ENCODE measurements at places on chromosomes 2 and 18. TPM values are rescaled to one million over a fixed set of nuclear protein-coding genes. Genes with fewer than 3 reads are reported as not detected.

- no peak overlapping the region for H3K27ac ChIP-seq
- no peaks in the 10 kb centered on the region for H3K27me3 ChIP-seq
- H3K4me1 ChIP-seq = no peaks in the 10 kb centered on the region
- H3K4me3 ChIP-seq = no peak overlapping the region
- H3K36me3 ChIP-seq = no peaks in the 10 kb centered on the region
Measured at GRCh38 chr2:149860276-149860921, 272.8 kb upstream of the MMADHC start.

CROCC2 gene
- not detected for total RNA-seq

- H3K27ac ChIP-seq = no peak overlapping the region
- no peaks in the 10 kb centered on the region for H3K27me3 ChIP-seq
- no peaks in the 10 kb centered on the region for H3K36me3 ChIP-seq
- no peak for DNase-seq
- no peak overlapping the region for H3K4me3 ChIP-seq
- peaks cover 10% of the 10 kb centered on the region for H3K4me1 ChIP-seq
Measured at GRCh38 chr2:152389483-152389882, 54.5 kb downstream of the FMNL2 start.

DNA sequence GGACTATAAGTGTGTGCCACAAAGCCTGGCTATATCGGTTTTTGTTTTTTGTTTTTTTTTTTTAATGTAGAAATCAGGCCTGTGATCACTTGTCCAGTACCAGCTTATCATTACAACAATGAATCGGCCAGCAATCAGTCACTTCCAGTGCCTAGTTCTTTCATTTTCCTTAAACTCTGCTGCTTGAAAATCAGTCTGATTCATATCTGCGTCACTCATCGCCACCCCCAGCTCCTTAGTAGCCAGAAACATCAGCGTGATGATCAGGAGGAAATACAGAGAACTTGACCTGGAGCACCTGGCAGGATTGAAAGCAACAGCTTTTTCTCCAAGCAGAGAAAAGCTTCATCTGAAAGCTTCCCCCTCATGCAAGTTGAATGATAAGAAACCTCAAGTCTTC, 75.4 kb downstream of the SPTBN1 start:
- H3K4me1 ChIP-seq = no peaks in the 10 kb centered on the region
- no peaks in the 10 kb centered on the region for H3K27me3 ChIP-seq
- no peaks in the 10 kb centered on the region for H3K36me3 ChIP-seq
- DNase-seq = no peak
- no peak overlapping the region for H3K4me3 ChIP-seq
- no peak overlapping the region for H3K27ac ChIP-seq

SIX3 gene
- 0.21 TPM for total RNA-seq

DNA sequence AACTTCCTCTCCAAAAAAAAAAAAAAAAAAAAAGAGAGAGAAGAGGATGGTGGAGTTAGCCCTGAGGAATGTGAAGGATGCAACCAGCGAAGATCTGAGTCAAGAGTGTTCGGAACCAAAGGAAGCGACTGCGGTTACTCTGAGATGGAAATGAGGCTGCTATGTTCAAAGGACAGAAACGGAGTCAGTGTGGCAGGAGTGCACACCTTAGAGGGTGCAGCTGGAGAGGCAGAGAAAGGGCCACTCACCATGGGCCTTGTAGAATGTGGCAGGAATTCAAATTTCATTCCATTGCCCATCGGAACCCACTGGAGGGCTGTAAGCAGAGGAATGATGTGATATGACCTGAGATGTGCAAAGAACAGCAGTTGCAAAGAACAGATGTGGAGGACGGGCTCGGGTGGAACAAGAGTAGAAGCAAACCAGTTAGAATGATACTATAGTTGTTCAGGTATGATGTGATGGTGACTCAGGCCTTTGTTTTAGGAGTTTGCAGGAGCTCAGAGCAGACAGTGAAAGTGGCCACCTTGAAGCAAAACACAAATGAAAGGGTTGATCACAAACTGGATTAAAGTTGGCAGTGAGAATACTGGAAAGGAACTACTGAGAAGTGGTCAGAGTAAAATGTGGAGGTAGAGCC, 22.6 kb downstream of the ITGA6 start:
- H3K27ac ChIP-seq = no peak overlapping the region
- no peak for DNase-seq
- peaks cover 14% of the 10 kb centered on the region for H3K4me1 ChIP-seq
- no peaks in the 10 kb centered on the region for H3K36me3 ChIP-seq

SEPTIN10 gene
- total RNA-seq = 93.6 TPM

GRCh38 chr2:104043864-104044263, 810.1 kb upstream of the POU3F3 start:
- no peak overlapping the region for H3K27ac ChIP-seq
- H3K4me3 ChIP-seq = no peak overlapping the region
- no peaks in the 10 kb centered on the region for H3K36me3 ChIP-seq
- H3K27me3 ChIP-seq = no peaks in the 10 kb centered on the region
- H3K4me1 ChIP-seq = peaks cover 3% of the 10 kb centered on the region

DNA sequence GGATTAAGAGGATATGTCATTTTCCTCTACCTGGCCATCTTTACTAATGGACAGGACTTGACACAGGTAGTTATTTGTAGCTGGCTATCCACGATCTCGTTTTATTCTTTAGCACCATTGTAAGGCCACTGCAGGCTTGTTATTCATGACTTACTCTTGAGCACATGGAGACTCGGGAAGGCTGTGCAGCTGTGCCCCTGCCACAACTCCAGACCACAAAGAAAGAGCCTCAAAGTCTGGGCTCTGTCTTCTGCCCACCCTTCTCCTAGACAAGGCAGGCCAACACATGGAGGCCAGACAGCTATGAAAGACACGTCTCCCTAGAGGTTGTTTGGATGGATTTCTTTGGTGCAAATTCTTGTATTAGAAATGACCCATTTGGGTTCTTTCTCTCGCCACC, 133.8 kb downstream of the NAPG start:
- no peaks in the 10 kb centered on the region for H3K36me3 ChIP-seq
- peaks cover 6% of the 10 kb centered on the region for H3K4me1 ChIP-seq
- H3K27me3 ChIP-seq = no peaks in the 10 kb centered on the region

LONRF2 gene
- total RNA-seq = 0.42 TPM

IL36RN gene
- total RNA-seq = not detected

DNA sequence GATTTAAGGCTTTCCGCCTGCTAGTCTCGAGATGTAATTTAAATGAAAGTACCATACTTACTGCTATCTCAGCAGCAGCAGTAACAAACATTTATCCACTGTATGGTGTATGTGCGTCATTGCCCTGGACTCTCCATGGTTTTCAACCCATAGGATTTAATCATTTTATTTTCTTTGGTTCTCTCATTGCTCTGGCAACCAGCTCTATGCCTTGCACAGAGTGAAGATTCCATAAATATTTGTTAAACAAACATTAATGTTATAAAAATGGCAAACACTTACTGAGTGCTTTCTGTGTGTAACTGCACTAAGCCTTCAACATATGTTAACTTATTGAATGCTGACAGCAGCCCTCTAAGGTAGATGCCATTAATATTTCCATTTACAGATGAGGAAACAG, 1.3 kb upstream of the LMAN1 start:
- H3K27ac ChIP-seq = no peak overlapping the region
- H3K36me3 ChIP-seq = no peaks in the 10 kb centered on the region
- peaks cover 2% of the 10 kb centered on the region for H3K27me3 ChIP-seq
- no peak overlapping the region for H3K4me3 ChIP-seq
- H3K4me1 ChIP-seq = no peaks in the 10 kb centered on the region

ANKRD30B gene
- not detected for total RNA-seq

GRCh38 chr2:101897301-101897700, 94.5 kb upstream of the IL1R2 start:
- no peak for DNase-seq
- H3K4me1 ChIP-seq = peaks cover 3% of the 10 kb centered on the region
- H3K27ac ChIP-seq = no peak overlapping the region
- H3K4me3 ChIP-seq = no peak overlapping the region

GRCh38 chr2:216714376-216714775, 19.0 kb upstream of the IGFBP5 start:
- no peak overlapping the region for H3K4me3 ChIP-seq
- peaks cover 2% of the 10 kb centered on the region for H3K4me1 ChIP-seq
- H3K36me3 ChIP-seq = no peaks in the 10 kb centered on the region

NT5C1B gene
- total RNA-seq = not detected

DNA sequence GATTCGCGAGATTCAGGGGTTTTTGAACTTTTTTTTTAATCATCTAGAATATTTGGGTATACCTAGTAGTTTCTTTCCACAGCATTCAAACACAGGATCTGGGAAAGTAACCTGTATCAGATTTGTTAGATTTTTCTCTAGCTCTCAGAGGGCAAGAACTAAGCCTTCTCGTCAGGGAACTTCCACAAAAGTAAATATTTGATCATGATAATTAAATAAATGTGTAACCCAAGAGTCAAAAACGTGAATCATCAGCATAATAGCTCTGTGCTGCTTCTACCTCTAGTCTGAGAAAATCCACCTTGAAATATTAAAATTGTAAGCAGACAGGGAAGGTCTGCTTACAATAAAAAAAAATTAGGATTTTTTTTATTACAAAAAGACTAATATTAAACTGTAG, 225.7 kb upstream of the SPOPL start:
- peaks cover 6% of the 10 kb centered on the region for H3K4me1 ChIP-seq
- no peaks in the 10 kb centered on the region for H3K36me3 ChIP-seq
- H3K27me3 ChIP-seq = no peaks in the 10 kb centered on the region

DNA sequence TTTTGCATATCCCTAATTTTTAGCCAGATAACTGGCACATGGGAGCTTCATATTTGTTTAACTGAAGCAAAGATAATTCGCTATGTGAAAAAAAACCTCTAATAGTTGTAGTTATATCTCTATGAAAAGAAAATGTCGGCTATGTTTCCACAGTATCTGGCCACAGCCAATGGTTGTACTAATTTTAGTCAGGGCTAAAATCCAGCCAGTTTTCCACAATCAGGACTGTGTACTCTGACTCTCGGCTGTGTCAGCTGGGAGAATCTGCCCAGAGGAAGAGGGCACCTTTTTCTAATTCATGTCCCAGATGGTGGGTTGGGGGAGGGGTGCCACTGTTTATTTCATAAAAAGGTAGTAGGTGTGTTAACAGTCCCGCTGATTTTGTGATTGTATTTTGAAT, 38.8 kb downstream of the STRADB start:
- H3K27me3 ChIP-seq = no peaks in the 10 kb centered on the region
- no peak overlapping the region for H3K27ac ChIP-seq
- no peaks in the 10 kb centered on the region for H3K36me3 ChIP-seq

CD8B2 gene
- total RNA-seq = not detected

CPLX4 gene
- total RNA-seq = not detected

ENOSF1 gene
- total RNA-seq = 26.4 TPM

GRCh38 chr2:64470071-64470470, 16.1 kb downstream of the LGALSL start:
- DNase-seq = no peak
- H3K4me1 ChIP-seq = peaks cover 3% of the 10 kb centered on the region
- H3K27ac ChIP-seq = no peak overlapping the region
- no peak overlapping the region for H3K4me3 ChIP-seq
- H3K36me3 ChIP-seq = no peaks in the 10 kb centered on the region

- H3K27ac ChIP-seq = no peak overlapping the region
- H3K36me3 ChIP-seq = no peaks in the 10 kb centered on the region
Measured at GRCh38 chr2:1605102-1606045, 138.9 kb downstream of the PXDN start.

DNA sequence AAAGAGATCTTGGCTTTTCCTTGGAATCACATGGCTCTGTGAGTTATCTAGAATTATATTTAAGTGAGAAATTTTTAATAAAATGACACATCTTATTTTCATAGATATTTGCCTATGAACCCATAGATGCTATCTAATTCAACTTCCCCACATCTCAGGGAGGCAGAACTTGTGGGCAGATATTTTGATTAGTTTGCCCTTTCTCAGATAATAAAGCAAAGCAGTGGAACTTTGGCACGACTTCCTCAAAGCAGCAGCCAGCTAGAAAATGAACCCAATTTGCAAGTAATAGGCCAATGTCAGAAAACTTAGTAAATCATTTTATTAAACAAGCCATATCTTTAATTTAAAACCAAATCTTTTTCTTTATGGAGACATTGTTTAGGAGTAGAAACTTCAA, 32.7 kb downstream of the RAB27B start:
- DNase-seq = no peak
- no peak overlapping the region for H3K4me3 ChIP-seq
- H3K36me3 ChIP-seq = no peaks in the 10 kb centered on the region
- no peaks in the 10 kb centered on the region for H3K27me3 ChIP-seq

INPP5D gene
- 7.1 TPM for total RNA-seq

DNA sequence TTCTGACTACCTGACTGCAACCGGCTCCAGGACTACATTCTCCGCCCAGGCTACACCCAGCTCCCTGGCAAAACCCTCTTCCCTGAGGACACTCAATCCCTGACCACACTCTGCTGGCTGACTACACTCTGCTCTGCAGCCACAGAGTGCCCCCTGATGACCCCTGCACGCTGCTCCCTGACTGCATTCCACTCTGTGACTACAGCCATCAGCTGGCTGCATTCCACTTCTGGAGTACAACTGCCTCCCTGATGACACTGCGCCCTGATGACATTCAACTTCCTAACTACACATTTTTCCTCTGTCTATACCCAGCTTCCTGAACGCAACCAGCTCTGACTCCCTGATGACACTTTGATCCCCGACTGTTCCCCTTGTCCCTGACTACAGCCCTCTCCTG, 71.3 kb upstream of the NRXN1 start:
- DNase-seq = peak; percentile 51
- no peaks in the 10 kb centered on the region for H3K36me3 ChIP-seq
- no peaks in the 10 kb centered on the region for H3K4me1 ChIP-seq
- no peak overlapping the region for H3K27ac ChIP-seq
- H3K27me3 ChIP-seq = no peaks in the 10 kb centered on the region

SERPINB10 gene
- not detected for total RNA-seq

KLF11 gene
- 6.4 TPM for total RNA-seq

DNA sequence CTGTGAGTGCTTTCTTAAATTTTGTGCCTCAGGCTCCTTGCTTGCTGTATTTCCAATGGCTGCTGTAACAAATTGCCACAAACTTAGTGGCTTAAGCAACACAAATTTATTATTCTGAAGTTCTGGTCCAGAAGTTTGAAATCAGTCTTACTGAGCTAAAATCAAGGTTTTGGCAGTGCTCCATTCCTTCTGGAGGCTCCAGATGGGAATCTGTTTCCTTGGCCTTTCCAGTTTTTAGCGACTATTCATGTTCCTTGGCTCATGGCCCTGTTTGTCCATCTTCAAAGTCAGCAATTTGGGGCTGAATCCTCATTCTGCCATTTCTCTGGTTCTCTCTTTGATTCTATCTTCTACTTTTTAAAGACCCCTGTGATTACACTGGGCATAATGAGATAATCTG, 31.8 kb downstream of the STRADB start:
- no peak overlapping the region for H3K4me3 ChIP-seq
- H3K36me3 ChIP-seq = no peaks in the 10 kb centered on the region
- 0 out of 2 replicates have a peak, but pooled peaks cover 4% of the 10 kb centered on the region for H3K4me1 ChIP-seq
- no peaks in the 10 kb centered on the region for H3K27me3 ChIP-seq
- no peak for DNase-seq

SKA1 gene
- 18.9 TPM for total RNA-seq

VWA3B gene
- not detected for total RNA-seq

USP14 gene
- 91.1 TPM for total RNA-seq

Data from H1 (cell line).